Spleen (tissue), 13 donors: ENCODE measurements at places on chromosomes 2 and 18.

- no peaks in the 10 kb centered on the region for H3K36me3 ChIP-seq
- no peaks in the 10 kb centered on the region for H3K27me3 ChIP-seq
- DNase-seq, result no peak
These were observed 544.0 kb downstream of the STK39 start for GRCh38 chr2:167703441-167703840.

DNA sequence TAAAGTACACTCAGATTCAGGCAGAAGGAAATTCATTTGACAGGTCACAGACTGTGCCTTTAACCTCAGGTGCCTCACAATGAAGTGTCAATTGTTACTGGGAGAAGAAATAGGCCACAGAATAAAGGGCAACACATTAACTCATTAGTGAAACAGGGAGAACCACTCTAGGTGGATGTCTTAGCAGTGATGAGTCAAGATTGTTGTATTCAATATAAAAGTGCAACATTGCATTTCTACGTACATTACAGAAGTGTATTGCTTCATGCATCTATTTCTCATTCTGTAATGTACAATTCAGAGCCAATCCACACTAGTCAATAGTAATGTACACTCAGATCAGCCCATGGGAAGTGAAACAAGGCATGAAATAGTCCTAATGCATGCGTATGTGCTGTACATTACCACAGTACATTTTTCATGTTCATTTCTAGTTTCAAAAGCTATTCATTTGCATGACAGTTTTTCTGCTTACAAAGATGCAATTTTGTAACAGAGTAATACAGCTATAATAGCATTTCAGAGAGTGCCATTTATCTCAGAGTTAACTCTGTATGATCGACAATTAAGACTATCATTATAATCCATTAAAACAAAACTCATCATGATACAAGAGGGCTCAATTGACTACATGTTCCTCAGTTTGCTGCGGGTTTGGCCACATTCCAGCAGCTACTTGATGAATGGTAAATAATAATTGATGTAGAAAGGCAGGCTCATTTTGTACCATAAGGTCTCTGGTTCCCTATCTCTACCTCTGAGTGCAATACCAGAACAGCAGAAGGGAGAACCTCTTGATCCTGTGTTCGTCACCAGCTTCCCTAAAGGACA lies 12.2 kb upstream of the ARL5A start:
- H3K4me1 ChIP-seq, result no peaks in the 10 kb centered on the region
- H3K27ac ChIP-seq, result no peak overlapping the region
- no peak overlapping the region for H3K4me3 ChIP-seq
- no peaks in the 10 kb centered on the region for H3K27me3 ChIP-seq
- no peaks in the 10 kb centered on the region for H3K36me3 ChIP-seq

GRCh38 chr2:58448065-58448507 lies 207.0 kb upstream of the FANCL start:
- no peak overlapping the region for H3K4me3 ChIP-seq
- no peak overlapping the region for H3K27ac ChIP-seq
- H3K27me3 ChIP-seq, result no peaks in the 10 kb centered on the region
- H3K4me1 ChIP-seq, result no peaks in the 10 kb centered on the region
- no peaks in the 10 kb centered on the region for H3K36me3 ChIP-seq

- no peaks in the 10 kb centered on the region for H3K27me3 ChIP-seq
- DNase-seq, result no peak
- no peak overlapping the region for H3K4me3 ChIP-seq
- H3K36me3 ChIP-seq, result no peaks in the 10 kb centered on the region
- no peak overlapping the region for H3K27ac ChIP-seq
These were observed 23.1 kb upstream of the COLEC12 start for GRCh38 chr18:523561-523960.

DNA sequence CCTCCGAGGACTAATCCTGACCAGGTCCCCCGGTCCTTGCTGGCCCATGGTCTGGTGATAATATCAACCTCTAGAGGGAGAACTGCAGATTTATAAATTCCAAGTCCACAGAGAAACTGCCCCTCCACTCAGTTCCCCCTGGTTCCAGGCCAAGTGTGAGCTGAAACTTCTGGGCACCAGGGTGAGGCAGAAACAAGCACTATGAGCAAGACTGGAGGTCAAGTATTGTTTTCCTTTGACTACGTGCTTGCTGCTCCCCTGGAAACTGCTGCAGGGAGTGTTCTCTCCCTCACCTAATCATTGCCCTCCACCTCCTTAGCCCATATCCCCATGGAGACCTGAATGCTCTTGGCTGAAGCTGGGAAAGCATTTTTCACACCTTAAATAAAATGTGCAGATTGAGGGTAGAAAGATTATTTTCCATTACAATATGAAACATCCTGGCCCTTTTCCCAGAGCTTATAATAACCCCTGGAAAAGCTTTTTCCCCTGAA lies 135.2 kb downstream of the RDH14 start:
- H3K27me3 ChIP-seq, result no peaks in the 10 kb centered on the region
- no peaks in the 10 kb centered on the region for H3K4me1 ChIP-seq
- H3K36me3 ChIP-seq, result no peaks in the 10 kb centered on the region
- H3K4me3 ChIP-seq, result no peak overlapping the region
- no peak overlapping the region for H3K27ac ChIP-seq

- no peak overlapping the region for H3K4me3 ChIP-seq
- H3K27me3 ChIP-seq, result no peaks in the 10 kb centered on the region
- DNase-seq, result no peak
- peaks cover 6% of the 10 kb centered on the region for H3K4me1 ChIP-seq
- peak overlapping the region; percentile 65 for H3K27ac ChIP-seq
- H3K36me3 ChIP-seq, result peaks cover 74% of the 10 kb centered on the region
These were observed 71.6 kb upstream of the ATG16L1 start for GRCh38 chr2:233179848-233180366.

DNA sequence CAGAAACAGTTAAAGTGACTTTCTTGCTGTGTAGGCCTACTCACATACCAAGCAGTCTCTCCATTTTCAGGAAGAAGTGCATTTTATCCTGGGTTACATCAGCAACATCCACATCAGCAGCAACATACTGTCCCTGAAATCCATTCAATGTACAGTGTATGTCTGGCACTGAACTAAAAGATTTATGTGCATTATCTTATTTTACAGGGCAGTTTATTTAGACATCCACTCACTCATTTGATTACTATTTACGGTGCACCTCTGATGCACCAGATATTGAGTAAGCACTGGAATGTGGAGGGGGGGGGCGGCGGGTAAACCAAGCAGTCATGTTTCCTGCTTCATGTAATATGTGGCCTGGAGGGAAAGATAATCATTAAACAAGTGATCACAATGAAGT lies 1128.2 kb downstream of the BCL11A start:
- no peak overlapping the region for H3K4me3 ChIP-seq
- no peaks in the 10 kb centered on the region for H3K36me3 ChIP-seq
- H3K4me1 ChIP-seq, result no peaks in the 10 kb centered on the region
- H3K27me3 ChIP-seq, result no peaks in the 10 kb centered on the region

GRCh38 chr2:27322301-27322765 lies 564 bp downstream of the MPV17 start:
- peak overlapping the region; percentile 89 for H3K27ac ChIP-seq
- DNase-seq, result peak; percentile 83
- H3K4me3 ChIP-seq, result peak overlapping the region; percentile 82
- no peaks in the 10 kb centered on the region for H3K27me3 ChIP-seq
- peaks cover 30% of the 10 kb centered on the region for H3K4me1 ChIP-seq

- H3K27me3 ChIP-seq, result no peaks in the 10 kb centered on the region
- H3K36me3 ChIP-seq, result no peaks in the 10 kb centered on the region
- no peak overlapping the region for H3K27ac ChIP-seq
- H3K4me3 ChIP-seq, result no peak overlapping the region
- H3K4me1 ChIP-seq, result no peaks in the 10 kb centered on the region
These were observed 94.1 kb upstream of the ACAA2 start for GRCh38 chr18:49907346-49907929.

- peaks cover 31% of the 10 kb centered on the region for H3K4me1 ChIP-seq
- H3K4me3 ChIP-seq, result no peak overlapping the region
- no peaks in the 10 kb centered on the region for H3K27me3 ChIP-seq
- H3K36me3 ChIP-seq, result no peaks in the 10 kb centered on the region
- DNase-seq, result no peak
These were observed 216.3 kb downstream of the ANAPC1 start for GRCh38 chr2:111667542-111668273.

DNA sequence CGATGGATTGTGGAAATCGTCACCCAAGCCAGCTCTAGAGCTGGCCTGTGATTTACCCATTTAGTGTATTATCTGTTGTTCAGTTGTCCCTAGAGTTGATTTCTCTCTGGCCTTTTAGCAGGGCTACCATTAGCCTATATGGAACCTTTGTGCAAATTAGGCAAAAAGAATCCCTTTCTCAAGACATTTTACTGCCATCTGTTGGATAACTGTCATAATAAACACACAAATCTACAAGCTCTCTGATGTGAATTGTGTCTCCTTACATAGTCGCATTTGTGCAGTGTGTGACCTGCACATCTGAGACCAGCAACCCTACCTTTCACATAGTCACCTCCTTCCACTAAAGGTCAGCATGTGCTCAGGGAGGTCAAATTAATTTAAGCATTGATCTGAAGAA lies 34.0 kb downstream of the LOXHD1 start:
- H3K36me3 ChIP-seq, result no peaks in the 10 kb centered on the region
- H3K4me1 ChIP-seq, result peaks cover 21% of the 10 kb centered on the region
- DNase-seq, result no peak

- H3K4me1 ChIP-seq, result no peaks in the 10 kb centered on the region
- no peaks in the 10 kb centered on the region for H3K27me3 ChIP-seq
- DNase-seq, result no peak
- no peak overlapping the region for H3K4me3 ChIP-seq
These were observed 232.2 kb downstream of the THSD7B start for GRCh38 chr2:136997557-136997956.

DNA sequence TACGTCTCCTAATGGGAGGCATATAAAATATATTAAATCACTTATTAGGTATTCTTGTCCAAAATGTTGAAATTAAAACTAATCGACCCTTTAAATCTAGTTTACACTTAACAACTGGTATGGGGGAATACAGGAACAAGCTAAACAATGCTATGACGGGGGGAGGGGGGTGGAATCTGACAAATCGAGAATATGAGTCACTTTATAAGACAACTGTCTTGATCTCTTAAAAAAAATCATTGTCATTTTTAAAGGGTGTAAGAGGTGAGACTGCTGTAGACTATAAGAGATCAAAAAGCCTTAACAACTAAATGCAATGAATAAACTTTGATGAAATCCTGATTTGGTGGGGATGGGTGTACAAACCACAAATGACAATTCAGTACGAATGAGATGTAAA lies 6.0 kb downstream of the MAP3K2 start:
- no peak overlapping the region for H3K4me3 ChIP-seq
- H3K27me3 ChIP-seq, result no peaks in the 10 kb centered on the region
- H3K4me1 ChIP-seq, result peaks cover 34% of the 10 kb centered on the region
- DNase-seq, result no peak
- no peaks in the 10 kb centered on the region for H3K36me3 ChIP-seq

DNA sequence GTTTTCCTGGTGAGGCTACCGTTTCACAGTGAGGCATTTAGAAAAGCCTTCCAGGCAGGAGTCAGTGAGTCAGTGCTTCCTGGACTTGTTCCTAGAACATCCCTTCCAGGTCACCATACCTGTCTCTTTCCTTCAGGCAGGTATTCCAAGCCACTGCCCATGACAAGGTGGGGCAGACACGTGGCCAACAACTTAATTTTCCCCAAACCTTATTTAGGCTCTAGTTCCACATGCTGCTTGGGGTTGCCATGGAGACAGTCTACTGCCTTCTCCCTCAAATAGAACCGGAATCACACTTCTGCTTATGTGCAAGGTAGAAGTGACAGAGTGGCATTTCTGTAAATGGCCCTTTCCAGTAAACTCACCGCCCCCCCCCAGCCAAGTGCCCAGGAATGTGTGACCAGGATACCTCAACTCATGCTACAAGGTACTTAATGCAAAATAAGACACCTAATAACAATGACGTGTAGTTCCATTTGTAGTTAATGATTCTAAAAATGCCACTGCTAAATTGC lies 258.3 kb downstream of the PRKCE start:
- H3K36me3 ChIP-seq, result no peaks in the 10 kb centered on the region
- H3K4me3 ChIP-seq, result no peak overlapping the region
- H3K27ac ChIP-seq, result peak overlapping the region; percentile 49
- DNase-seq, result no peak
- no peaks in the 10 kb centered on the region for H3K27me3 ChIP-seq

GRCh38 chr2:45141883-45142866 lies 132.9 kb upstream of the SIX2 start:
- H3K4me3 ChIP-seq, result no peak overlapping the region
- no peak overlapping the region for H3K27ac ChIP-seq
- no peak for DNase-seq
- no peaks in the 10 kb centered on the region for H3K27me3 ChIP-seq

DNA sequence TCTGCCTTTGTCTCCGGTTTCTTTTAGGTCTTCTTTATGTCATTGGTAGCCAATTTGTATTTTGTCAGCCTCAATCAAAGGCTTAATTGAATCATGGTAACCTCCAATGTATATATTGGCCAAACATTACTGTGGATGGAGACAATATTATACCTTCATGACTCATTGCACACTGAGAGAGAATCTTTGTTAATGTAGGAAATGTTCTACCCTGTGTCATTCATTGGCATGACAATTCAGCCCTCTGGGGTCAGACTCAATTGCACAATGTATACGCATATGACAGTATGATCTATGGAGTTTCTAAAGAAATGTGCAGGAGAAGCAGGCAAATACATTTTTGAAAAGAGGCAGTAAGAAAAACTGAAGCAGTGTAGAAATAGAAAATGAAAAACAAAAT lies 162.6 kb downstream of the PDE11A start:
- DNase-seq, result no peak
- H3K27me3 ChIP-seq, result no peaks in the 10 kb centered on the region
- no peak overlapping the region for H3K4me3 ChIP-seq
- no peak overlapping the region for H3K27ac ChIP-seq
- no peaks in the 10 kb centered on the region for H3K4me1 ChIP-seq

GRCh38 chr2:215207041-215207440 lies 68.6 kb upstream of the ABCA12 start:
- H3K4me3 ChIP-seq, result no peak overlapping the region
- H3K27ac ChIP-seq, result no peak overlapping the region
- no peaks in the 10 kb centered on the region for H3K27me3 ChIP-seq
- no peaks in the 10 kb centered on the region for H3K36me3 ChIP-seq
- DNase-seq, result no peak

- H3K4me3 ChIP-seq, result no peak overlapping the region
- H3K36me3 ChIP-seq, result no peaks in the 10 kb centered on the region
- no peaks in the 10 kb centered on the region for H3K27me3 ChIP-seq
- H3K27ac ChIP-seq, result no peak overlapping the region
- DNase-seq, result no peak
These were observed 22.3 kb downstream of the CCNYL1 start for GRCh38 chr2:207733597-207734240.

- H3K36me3 ChIP-seq, result peaks cover 51% of the 10 kb centered on the region
- DNase-seq, result no peak
- no peak overlapping the region for H3K4me3 ChIP-seq
- H3K27me3 ChIP-seq, result no peaks in the 10 kb centered on the region
- peaks cover 4% of the 10 kb centered on the region for H3K4me1 ChIP-seq
These were observed 79.8 kb downstream of the XRCC5 start for GRCh38 chr2:216188956-216189355.

GRCh38 chr2:153197402-153198386 lies 280.9 kb downstream of the RPRM start:
- no peaks in the 10 kb centered on the region for H3K36me3 ChIP-seq
- H3K27me3 ChIP-seq, result no peaks in the 10 kb centered on the region
- no peaks in the 10 kb centered on the region for H3K4me1 ChIP-seq
- no peak overlapping the region for H3K4me3 ChIP-seq
